Inflammatory macrophage treated with lipopolysaccharide for 1 hour (primary cell): ENCODE measurements at places on chromosomes 16 and 17.

DNA sequence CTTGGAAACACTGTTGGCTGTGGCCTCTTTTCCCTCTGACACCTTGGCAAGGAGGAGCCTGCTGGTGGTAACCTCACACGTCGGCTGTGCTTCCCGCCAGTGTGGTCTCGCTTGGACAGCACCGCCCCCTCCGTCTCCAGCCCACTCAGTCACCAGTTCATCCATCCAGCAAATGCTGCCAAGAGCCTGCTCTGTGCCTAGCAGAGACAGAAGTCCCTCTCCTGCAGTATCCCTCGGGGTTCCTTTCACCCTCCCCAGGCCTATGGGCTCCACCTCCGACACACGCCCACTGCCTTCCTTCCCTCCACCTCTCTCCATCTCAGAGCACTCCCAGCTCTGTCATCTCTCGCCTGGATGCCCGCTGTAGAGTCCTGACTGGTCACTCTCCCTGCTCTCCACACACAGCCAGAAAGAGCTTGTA is 12.3 kb downstream of the CACNG4 start:
- DNase-seq: no peak

DNA sequence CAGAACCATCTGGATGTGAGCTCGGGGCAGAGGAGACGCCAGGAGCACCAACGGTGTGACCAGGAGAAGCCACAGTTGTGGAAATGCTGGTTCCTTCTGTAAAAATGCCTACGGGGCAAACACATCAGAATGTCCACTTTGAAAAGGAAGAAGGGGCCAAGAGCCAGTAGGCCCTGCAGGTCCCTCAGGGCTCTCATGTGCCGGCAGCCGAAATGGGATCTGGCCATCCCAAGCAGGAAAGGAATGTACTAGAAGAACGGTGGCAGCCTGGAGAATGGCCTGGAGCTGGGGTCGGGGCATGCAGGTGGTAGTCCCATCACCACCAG is 162.1 kb upstream of the PLCG2 start:
- DNase-seq: no peak

GRCh38 chr17:30134551-30134950 is 17.9 kb downstream of the NSRP1 start:
- DNase-seq: peak; percentile 74

- DNase-seq: no peak
Measured at GRCh38 chr16:87229230-87230188, 87.7 kb downstream of the C16orf95 start.

GRCh38 chr16:11163761-11164261 is 92.2 kb downstream of the SOCS1 start:
- no peak for DNase-seq

GRCh38 chr17:79001190-79002020 is 8.2 kb downstream of the CANT1 start:
- no peak for DNase-seq

DNA sequence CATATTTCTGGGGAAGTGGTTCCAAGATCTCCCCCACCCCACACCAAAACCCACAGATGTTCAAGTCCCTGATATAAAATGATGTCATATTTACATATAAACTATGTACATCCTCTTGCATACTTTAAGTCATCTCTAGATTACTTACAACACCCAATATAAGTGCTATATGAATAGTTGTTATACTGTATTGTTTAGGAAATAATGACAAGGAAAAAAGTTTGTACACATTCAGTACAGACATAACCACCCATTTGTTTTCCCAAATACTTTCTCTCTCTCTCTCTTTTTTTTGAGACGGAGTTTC is 11.5 kb downstream of the CFDP1 start:
- DNase-seq: no peak

- peak; percentile 83 for DNase-seq
Measured at GRCh38 chr16:66653581-66654350, 42.8 kb downstream of the CMTM4 start.

DNA sequence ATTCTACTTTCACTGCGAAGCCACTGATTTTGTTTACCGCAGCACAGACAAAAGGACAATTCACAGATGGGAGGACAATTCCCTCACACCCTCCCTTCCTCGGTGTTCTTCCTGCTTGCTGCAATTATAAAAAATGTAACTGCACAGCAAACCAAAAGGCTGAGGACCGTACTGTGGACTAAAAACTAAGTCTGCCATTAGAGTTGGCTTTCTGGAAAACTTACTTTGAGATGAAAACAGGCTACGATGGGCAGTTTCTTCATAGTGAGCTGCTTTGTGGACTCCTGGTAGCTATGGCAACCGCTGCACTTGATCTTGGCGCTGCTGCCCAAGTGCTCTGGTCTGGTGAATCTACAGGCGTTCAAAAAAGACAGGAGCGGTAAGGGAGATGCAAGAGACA is 35.2 kb downstream of the USP22 start:
- DNase-seq: no peak

GRCh38 chr17:8138374-8138671 is 13.9 kb downstream of the PER1 start:
- DNase-seq: no peak

DNA sequence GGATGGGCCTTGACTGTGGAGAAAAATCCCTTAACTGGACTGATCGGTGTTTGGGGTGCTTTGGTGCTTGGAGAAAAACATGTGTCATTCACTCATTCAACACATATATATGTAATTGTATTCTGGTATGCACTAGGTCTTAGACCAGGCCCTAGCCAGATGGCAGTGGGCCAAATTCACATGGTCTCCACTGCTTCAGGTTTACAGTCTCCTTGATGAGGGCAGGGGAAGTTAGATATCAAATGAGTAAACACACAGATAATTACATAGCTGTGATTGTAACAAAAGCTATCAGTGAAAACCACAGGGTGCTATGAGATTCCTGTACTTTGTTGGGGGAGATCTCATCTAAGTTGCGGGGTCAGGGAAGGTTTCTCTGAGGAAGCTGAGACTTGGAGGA is 78.8 kb downstream of the WWP2 start:
- no peak for DNase-seq

DNA sequence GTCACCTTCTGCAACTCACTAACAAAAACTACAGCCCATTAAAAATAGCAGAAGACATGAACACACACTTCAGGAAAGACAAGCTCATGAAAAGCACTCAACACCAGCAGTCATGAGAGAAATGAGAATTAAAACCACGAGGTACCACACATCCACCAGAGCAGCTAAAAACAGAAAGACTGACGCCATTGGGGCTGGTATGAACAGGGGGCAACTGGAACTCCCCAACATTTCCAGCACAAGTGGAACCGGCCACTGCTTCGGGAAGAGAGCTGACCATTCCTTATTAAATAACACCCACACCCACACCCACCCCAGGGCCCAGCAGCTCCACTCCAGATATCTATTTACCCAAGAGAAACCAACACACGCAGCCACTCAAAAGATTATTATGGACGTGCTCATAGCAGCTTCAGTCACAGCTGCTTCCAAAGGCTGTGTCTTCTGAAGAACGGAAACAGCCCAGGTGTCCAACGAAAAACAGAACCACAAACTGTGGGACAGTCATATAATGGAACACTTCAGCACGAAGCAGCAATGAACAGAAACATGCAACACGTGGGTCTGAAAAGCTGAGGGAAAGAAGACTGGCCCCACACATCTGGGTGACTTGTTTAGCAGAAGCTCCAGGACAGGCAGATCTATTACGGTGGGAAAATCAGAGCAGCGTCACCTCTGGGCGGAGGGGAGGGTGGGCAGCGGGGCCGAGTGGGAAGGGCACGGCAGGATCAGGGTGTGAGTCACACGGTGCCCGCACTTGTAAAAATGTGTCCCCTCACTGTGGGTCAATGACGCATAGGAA is 41.1 kb downstream of the KLHDC4 start:
- no peak for DNase-seq

DNA sequence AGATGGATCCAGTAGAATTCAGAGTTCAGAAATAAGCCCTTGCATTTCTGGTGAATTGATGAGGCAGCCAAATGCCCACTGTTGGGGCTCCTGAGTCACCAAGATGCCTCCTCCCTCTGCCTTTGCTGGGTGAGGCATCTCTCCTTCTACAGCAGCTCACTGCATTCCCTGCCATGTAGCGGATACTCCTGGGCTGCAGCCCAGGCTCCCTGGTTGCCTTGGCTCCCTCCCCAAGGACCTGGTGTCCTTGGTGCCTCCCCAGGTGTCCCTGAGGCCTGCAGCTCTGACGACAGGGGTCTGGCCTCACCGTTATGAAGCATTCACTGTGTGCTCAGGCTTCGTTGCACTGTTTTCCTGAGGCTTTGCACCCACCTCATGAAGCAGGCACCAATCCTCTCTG is 7.7 kb downstream of the RAP1GAP2 start:
- DNase-seq: no peak

DNA sequence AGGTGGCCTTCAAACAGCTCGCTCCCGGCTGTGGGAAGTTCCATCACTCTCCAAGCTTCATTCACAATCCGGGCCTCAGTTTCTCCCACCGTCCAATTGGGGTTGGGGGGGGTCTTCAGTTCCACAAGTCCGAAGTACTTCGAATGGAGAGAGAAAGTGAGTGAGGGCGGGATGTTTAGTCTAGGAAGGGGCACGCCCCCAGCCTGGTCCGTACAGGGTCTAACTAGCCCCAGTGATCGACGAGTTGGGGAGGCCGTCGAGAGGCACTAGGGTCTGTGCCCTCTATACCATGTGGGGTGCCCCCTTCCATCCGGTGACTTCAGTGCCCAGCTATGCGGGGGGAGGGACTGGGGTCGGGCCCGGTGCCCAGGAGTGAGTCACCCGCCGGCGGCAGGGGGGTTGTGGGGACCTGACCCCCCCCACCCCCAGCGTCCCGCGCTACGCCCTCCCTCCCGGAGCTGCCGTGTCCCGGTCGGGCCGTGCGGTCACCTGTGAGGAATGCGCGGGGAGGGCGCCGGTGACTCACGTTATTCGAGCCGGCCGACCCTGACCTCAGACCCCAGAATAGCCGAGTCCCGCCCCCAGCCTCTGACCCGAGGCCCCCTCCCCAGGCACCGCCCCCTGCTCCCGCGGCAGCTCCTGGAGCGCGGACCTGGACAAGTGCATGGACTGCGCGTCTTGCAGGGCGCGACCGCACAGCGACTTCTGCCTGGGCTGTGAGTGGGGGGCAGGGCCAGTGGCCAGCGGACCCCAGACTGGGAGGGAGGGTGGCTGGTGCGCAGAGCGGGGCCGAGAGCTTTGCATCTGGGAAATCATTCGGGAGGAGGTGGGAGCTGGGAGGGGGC is 658 bp downstream of the TNFRSF12A start:
- no peak for DNase-seq

DNA sequence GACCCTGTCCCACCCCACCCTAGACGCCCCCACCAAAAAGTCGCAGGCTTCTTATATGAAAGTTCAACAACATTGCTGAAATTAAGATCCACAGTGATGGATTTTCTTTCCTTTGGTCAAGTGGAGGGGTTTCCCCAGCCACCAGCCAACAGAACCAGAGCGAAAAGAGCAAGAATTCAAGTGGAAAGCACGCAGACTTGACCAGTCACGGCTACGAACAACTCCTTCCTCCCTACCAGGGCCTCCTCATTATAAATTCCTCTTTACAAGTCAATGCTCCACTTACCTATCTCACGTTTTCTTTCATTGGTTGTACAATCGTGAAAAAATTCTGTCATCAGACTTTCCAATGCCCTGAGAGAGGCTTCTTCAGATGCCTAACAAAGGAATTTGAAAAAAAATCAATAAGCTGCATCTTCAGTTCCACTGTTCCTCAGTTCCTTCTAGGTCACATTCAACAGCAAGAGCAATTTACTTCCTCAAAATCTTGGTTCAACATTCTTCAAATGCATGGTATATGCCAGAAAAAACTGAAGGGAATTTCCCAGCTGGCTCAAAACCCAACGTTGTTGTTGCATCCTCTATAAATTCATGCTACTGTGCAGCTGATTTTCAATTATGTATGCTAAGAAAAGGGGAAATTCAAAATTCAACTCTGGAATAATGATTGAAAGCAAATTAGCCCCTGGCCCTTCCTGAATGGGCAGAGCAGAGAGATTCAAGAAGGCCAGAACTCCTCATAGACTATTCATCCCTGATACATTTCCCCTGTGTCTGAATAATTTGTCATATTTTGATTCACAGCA is 30.9 kb downstream of the XPO6 start:
- DNase-seq: peak; percentile 92

- no peak for DNase-seq
Measured at GRCh38 chr17:80012765-80013741, 22.6 kb downstream of the TBC1D16 start.

DNA sequence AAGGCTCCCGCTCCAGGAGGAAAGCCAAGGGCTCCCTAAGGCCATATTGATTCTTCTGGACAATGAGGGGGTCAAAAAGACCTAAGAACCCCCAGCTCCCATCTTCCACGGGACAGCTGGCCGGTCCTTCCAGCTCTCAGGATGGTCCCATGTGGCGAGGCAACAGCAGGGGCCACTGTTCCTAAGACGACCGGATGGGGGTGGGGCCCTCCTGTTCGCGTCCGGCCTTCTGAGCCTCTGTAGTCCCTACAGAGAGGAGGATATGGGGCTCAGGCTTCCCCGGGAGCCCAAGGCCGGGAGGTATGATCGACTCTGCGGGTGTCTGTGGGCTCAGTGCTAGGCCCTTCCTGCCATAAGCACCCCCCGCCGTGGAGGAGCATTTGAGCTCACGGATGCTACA is 6.0 kb upstream of the DCXR start:
- no peak for DNase-seq

- DNase-seq: no peak
Measured at GRCh38 chr17:58176200-58176599, 9.4 kb downstream of the OR4D2 start.

DNA sequence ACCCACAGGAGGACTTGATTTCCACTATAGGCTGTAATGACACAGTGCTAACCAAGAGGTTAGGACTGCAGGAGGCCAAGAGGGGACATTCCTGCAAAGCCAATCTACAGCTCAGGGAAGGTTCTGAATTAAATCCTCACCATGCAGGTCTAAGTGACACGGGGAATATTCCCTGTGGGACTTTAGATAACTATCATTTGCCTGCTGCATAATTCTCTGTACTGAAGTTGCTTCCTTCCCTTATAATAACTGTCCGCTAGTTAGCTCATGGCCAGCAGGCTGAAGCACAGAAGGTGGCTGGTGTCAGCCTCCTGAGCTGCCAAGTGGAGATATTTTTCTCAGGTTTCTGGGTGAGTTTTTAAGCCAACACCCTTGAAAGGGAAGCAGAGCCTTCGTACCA is 74.6 kb upstream of the SOX9 start:
- DNase-seq: no peak

GRCh38 chr17:16927641-16928321 is 44.1 kb downstream of the TNFRSF13B start:
- DNase-seq: no peak

DNA sequence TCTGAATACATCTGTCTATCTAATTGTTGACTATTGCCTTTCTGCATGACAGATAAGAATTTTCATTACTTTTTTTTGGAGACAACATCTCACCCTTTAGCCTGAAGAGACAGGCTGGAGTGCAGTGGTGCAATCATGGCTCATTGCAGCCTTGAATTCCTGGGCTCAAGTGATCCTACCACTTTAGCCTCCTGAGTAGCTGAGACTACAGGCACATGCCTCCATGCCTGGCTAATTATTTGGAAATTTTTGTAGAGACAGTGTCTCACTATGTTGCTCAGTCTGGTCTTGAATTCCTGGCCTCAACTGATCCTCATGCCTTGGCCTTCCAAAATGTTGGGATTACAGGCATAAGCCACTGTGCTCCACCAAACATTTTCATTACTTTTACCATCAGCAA is 99.8 kb upstream of the ELAC2 start:
- DNase-seq: no peak
